Activated gamma-delta T cell treated with anti-CD3 and anti-CD28 coated beads, Interleukin-2, amount 50 U/mL, for 16 hours (primary cell): ENCODE measurements at places on chromosomes 2 and 18.

DNA sequence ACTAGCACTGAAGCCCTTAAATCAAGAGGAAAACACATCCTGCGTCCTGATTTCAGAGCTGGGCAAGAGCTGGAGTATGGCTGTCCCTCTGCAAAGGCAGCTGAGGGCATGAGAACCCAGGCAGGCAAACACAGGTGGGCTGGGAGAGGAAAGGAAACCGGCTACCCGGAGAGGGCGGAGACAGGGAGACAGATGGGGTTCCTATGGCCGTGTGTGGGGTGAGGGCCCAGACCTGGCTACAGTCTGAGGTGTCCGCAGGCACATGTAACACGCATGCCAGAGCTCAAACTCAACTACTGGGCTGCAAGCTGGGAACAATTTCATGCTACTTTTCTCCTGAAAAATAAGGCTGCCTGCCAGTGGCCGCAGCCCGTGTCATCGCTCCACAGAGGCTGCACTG is 2.7 kb downstream of the COPS9 start:
- DNase-seq = no peak

DNA sequence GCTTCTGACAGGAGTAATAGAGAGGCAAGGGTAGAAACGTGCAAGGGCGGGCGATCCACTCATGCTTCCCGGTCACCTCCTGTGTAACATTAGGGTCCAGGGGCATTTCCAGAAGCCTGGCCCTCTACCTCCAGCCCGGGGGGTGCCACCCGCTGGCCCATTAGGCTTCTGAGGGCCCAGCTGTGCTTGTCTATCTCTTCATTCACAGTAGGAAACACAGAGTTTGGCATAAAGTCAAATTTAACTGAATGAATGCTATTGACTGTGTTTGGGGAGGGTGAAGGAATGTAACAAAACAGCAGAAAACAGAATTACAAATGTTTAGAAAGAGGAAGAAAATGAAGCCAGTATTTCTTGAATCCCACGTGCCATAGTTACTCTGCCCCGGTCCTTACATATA is 112.4 kb upstream of the SLC66A3 start:
- no peak for DNase-seq

- DNase-seq = no peak
Observed at GRCh38 chr18:62372882-62373281, 47.8 kb downstream of the TNFRSF11A start.

DNA sequence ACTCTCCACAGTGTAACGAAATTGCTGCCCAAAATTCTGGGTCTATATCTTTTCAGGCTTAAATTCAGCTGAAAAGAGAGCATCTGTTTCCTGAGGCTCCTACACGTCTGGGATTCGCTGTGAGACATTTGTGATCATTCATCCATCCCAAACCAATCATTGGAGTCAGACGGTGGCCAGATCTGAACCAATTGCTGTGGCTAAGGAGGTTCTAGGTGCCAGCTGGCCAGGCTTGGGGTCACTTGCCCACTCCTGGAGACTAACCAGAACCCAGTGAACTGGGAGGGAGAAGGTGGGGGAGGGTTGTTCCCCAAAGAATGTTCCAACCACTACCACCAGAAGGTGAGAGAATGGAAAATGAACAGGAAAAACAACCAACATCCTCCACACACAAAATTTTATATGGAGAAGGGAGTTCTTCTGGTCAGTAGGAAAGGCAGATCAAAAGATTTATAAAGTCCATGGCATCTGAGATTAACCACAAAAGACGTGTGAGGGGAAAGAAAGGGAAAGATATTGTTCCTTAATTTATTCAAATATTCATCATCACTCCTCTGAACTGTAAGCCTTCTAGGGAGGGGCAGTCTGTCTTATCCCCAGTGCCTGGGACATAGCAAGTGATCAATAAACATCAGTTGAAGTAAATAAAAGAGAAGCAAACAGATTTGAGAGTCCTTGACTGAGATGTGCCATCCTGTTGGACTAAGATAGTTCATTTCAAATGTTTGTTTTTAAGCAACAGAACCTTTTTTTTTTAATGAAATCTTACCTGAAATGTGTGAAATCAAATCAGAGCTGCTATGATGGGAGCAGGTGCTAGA is 3.0 kb upstream of the RTKN start:
- no peak for DNase-seq

GRCh38 chr18:9319333-9319732 is 15.2 kb upstream of the TWSG1 start:
- no peak for DNase-seq

DNA sequence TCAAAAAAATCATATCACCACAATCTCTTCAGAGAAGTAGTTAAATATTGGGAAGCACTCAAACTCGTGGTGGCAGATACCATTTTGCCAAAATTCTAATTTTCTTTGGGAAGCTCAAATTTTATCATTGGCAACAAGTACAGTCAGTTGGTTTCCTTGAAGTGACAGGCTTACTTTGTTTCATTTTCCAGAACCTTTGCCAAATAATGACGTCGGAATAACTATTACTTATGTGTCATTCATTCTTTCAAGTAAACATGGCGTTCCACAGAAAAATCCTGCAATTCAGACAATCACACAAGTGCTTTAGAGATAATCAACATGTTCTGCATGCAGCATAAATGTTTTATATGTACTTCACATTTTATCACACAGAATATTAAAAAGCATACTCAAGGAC is 5.4 kb downstream of the TTLL4 start:
- no peak for DNase-seq

DNA sequence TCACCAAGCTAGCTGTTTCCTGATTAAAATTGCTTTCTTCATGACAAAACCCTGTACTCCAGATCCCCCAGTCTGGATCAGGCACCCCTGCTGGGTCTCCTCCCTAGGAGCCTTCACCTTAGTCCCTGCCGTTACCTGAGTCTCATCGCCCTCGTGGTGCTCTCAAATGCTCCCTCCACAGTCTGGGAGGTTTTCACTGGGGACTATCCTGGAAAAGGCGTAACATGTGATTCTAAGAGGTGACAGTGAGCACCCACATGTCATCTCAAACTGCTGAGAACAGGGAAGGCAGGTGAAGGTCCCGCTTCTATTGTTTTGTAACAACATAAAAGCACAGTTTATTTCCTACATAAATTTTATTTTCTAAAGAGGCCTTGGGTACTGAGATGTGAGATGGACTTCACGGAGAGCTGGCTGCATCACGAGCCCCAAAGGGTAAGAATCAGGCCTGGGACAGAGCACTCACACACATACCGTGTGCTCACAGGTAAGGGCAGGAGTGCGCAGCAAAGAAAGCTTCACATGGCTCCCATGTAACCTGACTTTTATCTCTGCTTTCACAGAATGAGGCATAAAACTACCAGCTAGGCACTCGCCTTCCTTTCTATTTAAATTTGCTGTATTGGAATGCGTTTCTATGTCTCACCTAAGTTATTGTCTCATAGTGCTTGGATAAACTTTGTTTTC is 531.5 kb downstream of the RNF144A start:
- DNase-seq = no peak

DNA sequence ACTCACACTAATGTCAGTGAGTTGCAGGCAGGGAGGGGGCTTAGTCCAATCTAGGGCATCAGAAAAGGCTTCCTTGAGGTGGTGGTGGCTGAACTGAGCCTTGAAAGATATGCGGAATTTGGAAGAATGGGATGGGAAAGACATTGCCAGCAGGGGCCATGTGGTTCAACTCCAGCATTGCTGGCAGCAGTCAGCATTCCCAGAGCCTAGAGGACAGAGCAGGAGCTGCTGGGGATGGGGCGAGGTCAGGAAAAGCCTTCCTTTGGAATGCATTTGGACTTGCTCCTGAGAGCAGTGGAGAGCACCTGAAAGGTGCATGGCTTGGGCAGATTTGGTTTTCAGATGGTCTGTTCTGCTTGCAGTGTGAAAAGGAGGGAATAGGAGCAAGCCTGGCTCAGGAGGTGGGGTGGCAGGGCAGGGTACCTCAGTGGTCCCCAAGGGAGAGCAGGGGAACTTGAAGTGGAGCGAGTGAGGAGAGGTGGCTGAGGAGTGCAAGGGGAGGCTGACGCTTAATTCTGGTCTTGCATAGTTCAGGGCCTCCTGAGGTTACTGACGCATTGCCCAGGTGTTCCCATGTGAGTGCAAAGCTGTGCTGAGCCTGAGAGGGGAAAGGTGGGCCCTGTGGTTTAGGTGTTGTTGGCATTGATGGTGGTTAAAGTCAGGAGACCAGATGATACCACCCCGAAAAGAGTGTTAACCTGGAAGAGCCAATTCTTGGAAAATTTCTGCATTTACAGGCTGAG is 112.1 kb upstream of the MGAT5 start:
- DNase-seq = no peak

- DNase-seq = no peak
Observed at GRCh38 chr2:33291278-33292013, 185.0 kb upstream of the RASGRP3 start.

DNA sequence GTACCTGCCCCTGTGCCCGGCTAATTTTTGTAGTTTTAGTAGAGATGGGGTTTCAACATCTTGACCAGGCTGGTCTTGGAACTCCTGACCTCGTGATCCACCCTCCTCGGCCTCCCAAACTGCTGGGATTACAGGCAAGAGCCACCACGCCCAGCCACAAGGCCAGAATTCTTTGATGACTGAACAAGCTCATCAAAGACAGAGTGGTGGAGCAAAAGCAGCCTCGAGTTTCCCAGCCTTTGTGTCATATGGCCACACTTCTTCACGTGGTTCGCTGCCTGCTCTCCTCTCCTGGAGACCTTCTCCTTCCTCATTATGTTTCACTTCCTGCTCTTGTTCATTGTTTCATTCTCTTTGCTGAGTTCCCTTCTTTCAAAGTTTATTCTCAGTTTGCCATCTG is 9.9 kb upstream of the NPC1 start:
- DNase-seq = no peak

DNA sequence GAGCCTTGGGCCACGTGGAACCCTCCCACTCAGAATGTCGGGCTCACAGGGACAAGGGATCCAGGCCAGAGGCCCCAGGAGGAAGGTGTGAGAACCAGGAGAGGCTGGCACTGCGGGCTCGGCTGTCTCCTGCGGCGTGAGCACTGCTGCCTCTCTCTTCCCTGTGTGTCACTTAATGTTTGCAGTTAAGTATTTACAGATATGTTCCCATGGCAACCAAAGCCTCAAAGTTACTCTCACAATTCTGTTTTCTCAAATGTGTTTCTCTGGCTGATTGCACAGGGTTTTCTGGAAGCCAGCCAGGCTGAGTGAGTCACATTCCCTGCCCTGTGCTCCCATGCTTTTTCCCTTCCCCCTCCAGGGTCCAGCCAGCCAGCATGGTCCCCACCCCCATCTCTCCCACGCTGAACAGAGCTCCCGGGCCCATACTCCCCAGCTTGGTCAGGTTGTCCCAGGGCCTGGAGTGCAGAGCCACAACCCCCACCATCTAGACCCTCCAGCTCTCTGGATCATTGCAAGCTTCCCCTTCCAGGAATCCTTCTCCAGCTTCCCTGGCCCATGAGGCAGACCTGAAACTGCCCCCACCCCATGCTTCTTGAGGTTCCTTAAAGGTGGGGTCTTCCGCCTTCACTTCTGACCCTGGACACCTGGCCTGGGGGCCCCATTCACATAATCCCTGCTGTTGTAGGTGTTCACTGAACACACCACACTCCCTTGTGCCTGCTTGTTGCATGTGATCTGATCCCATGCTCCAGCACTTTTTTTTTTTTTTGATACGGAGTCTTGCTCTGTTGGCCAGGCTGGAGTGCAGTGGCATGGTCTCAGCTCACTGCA is 265.9 kb downstream of the CELF4 start:
- no peak for DNase-seq

- DNase-seq = no peak
Observed at GRCh38 chr2:213751446-213751845, 467.2 kb downstream of the SPAG16 start.

- no peak for DNase-seq
Observed at GRCh38 chr18:50024466-50024865, 170.5 kb downstream of the MYO5B start.

GRCh38 chr2:110149330-110150220 is 34.0 kb upstream of the MALL start:
- no peak for DNase-seq

GRCh38 chr2:240135706-240136012 is 446 bp downstream of the COPS9 start:
- no peak for DNase-seq

DNA sequence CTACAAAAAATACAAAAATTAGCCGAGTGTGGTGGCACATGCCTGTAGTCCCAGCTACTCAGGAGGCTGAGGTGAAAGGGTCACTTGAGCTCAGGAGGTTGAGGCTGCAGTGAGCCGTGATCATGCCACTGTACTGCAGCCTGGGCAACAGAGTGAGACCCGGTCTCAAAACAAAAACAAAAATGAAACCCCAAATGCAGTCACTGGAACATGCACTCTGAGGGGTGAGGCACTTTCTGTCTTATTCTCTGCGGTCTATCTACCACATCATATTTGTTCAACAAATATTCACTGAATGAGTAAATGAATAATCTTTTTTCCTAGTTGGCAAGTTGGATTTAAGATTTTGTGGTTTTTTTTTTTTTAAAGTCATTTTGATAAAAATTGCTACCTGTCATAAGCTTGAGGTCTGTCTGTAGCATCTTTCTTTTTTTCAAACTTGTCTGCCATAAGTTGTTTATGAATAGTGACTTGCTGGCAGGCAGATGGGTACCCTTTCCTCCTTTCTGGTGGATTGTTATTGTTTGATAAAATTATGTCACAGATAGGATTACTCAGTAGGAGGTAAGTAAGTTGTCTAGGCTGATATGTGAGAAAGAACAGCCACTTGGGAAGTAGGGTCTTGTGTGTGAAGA is 11.8 kb downstream of the CHRNA1 start:
- DNase-seq = no peak

- no peak for DNase-seq
Observed at GRCh38 chr2:75565472-75566462, 5.0 kb upstream of the EVA1A start.

- no peak for DNase-seq
Observed at GRCh38 chr18:23203891-23204432, 68.7 kb downstream of the CABLES1 start.

- no peak for DNase-seq
Observed at GRCh38 chr2:66689456-66690051, 254.6 kb downstream of the MEIS1 start.

DNA sequence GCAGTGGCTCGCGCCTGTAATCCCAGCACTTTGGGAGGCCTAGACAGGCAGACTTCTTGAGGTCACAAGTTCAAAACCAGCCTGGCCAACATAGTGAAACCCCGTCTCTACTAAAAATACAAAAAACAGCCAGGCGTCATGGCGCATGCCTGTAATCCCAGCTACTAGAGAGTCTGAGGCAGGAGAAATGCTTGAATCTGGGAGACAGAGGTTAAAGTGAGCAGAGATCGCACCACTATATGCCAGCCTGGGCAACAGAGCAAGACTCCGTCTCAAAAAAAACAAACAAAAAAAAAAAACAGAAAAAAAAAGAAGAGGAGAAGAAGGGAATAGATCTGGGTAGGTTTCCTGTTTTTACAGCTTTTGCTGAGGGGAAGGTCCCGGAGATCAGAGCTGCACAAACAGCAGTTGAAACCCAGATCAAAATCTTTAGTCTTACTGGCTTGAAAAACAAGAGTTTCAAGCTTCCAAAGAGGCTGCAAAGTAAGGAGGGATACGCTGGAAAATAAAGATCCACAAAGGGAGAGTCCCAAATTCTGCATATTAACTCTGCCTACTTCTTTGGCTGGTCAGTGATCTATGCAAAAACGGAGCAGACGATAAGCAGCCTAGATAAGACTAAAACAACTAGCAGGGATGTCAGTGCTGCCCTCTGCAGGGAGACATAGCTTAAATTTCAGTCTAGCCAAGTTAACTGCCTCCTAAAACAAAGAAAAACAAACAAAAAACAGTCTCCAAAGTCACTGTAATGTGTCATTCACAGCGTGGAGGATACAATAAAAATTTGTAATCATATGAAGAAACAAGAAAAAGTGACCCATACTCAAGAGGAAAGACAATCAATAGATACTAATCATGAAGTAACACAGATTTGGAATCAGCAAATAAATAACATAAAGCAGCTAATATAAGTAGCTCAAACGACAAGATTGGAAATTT is 74.1 kb downstream of the TLK1 start:
- DNase-seq = peak; percentile 13
